ENCODE measurements at places on chromosomes 2 and 18.

DNA sequence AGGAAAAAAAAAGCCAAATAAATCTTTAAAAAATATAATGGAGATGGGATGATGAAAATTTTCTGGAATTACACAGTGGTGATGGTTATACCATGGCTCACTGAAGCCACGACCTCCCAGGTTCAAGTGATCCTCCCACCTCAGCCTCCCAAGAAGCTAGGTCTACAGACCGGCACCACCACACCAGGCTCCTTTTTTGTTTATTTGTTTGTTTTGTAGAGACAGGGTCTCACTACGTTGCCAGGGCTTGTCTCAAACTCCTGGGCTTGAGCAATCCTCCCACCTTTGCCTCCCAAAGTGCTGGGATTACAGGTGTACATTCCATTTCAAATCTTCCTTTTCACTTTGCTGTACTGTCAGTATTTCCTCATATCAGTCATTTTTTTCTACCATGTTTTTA, 61.7 kb downstream of the CHRNA1 start:
- DNase-seq, result no peak

- DNase-seq, result no peak
These were observed 53.1 kb downstream of the OLA1 start for GRCh38 chr2:174195253-174195652.

DNA sequence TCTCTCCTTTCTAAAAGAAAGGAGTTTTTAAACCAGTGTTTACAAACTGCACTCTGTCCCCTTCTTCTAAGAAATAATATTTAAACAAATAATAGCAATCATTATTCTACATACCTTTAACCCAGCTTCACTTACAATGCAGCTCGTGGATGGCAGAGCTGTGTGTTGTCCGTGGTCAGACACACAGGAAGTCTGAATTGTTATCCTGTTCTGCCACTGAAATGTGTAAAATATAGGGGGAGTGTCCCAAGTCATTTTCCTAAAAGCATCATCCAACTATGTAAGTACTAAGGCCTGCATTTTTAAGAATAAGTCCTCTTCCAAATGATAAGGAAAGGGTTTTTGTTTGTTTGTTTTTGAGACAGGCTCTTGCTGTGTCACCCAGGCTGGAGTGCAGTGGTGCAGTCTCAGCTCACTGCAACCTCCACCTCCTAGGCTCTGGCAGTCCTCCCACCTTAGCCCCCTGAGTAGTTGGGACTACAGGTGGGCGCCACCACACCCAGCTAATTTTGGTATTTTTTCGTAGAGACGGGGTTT, 2.7 kb upstream of the PPP4R1 start:
- no peak for DNase-seq

GRCh38 chr2:80244905-80245584, 59.5 kb downstream of the LRRTM1 start:
- no peak for DNase-seq

DNA sequence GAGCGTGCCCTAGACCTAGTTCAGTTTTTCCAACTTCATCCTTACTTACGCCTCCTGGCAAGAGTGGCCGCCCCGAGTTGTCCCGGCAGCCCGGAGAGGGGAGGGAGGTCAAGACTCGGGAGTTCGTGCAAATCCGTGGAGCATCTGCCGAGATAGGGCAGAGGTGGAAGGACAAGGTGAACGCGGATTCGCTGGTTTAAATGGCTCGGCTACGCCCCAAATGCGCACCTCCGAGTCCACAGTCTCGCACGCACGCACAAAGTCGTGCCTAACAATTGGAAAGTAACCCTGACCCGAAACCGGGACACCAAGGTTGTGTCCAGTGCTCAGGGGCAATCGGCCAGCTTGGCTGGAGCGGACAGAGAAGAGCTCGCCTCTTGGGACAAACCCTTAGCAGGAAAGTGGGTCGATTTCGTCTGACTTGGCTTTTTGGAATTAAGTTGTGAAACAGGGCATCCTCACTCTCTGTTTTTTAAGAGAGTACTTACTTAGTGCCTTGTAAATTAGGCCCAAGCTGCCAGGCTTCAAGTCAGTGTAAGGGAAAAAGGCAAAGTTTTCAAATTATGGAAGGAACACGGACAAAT, 726 bp upstream of the SS18 start:
- no peak for DNase-seq

- no peak for DNase-seq
These were observed 100.5 kb downstream of the TEX51 start for GRCh38 chr2:126999106-126999756.

DNA sequence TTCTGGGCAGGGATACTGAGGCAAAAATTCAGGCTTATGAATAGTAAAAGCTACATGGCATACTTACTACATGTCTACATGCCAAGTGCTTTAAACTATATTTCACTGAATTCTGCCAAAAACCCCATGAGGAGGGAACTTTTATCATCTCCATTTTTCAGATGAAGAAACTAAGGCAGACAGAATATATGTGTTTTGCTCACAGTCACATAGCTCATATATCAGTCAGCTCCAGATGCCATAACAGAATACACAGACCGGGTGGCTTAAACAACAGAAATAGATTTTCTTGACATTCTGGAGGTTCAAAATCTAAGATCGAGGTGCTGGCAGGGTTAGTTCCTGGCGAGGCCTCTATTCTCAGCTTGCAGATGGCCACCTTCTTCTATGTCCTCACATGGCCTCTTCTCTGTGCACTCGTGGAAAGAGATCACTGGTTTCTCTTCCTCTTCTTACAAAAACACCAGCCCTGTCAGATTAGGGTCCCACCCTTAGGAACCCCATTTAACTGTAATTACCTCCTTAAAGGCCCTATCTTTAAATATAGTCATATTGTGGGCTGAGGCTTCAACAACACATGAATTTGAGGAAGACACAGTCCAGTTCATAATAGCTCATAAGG, 27.1 kb upstream of the CREB1 start:
- no peak for DNase-seq

Measured in AG08395 (cell line).